Progenitor cell of endocrine pancreas (in vitro differentiated cells): ENCODE measurements at places on chromosomes 13 and 19. TPM values are rescaled to one million over a fixed set of nuclear protein-coding genes. Genes with fewer than 3 reads are reported as not detected.

DNA sequence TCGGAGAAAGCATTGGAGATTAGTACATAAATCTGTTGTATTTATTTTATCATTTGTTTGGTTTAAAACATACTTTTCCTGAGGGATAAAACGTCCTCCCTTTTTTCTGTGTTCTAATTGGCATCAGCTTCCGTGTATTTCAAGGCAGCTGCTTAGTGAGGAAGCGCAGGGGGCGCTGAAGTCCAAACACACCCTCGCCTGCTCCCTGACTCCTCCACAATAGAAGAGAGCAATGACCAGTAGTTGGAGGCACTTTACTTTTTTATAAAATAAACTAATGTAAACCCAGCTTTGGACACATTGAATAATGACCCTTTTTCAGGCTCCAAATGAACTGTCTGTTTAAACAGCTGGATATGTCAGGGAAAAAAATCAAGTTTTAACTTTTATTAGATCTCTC lies 79.9 kb downstream of the RNASEH2B start:
- H3K4me1 ChIP-seq, result peaks cover 17% of the 10 kb centered on the region
- peaks cover 3% of the 10 kb centered on the region for H3K36me3 ChIP-seq
- H3K4me3 ChIP-seq, result no peak overlapping the region
- DNase-seq, result no peak

WTIP gene
- 23.1 and 24.4 TPM in 2 replicates for total RNA-seq

LIM2 gene
- not detected in 2 replicates for total RNA-seq

DNA sequence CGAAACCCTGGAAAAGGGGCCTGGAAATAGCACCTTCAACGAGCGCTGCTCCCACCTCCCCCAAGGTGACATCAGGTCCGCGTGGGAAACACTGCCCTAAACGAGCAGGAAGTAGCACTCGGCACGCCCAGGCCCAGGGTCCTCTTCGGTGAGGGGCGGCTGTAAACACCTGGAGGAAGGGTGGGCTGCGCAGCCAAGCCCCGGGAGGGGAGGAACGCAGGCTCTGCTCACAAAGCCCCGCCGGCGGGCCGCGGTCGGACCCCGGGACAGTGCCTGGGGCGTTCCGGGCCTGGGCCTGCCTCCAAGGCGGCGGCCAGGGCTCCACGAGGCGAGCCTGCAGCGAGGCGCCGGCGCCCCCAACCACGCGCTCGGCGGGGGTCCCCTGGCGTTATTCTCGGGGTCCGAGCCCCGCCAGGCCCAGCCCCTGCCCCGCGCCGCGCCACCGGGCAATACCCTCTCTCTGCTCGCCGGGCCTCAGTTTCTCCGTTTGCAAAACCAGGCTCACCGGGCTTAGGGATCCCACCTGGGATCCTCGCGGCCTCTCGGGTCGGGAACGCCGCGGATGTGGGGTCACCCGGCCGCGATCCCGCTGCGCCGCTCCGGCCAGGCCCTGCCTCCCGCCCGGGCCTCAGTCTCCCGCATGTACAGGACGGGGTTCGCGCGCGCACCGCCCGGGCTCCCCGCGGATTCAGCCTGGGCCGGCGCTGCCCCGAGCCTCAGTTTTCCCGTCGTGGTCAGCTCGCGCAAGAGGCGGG lies 630 bp downstream of the RNF126 start:
- H3K27ac ChIP-seq, result peak overlapping the region; percentile 92
- peaks cover 18% of the 10 kb centered on the region for H3K4me1 ChIP-seq
- no peak for DNase-seq
- H3K27me3 ChIP-seq, result no peaks in the 10 kb centered on the region
- H3K36me3 ChIP-seq, result no peaks in the 10 kb centered on the region

ZNF490 gene
- 12.7 and 15.1 TPM in 2 replicates for total RNA-seq

- no peaks in the 10 kb centered on the region for H3K27me3 ChIP-seq
- peaks cover 9% of the 10 kb centered on the region for H3K4me1 ChIP-seq
- H3K36me3 ChIP-seq, result peaks cover 28% of the 10 kb centered on the region
- H3K4me3 ChIP-seq, result no peak overlapping the region
- DNase-seq, result no peak
Observed at GRCh38 chr13:79340490-79340889, 65.6 kb downstream of the RBM26 start.

GRCh38 chr19:17841810-17842662 lies 5.7 kb downstream of the JAK3 start:
- no peak overlapping the region for H3K27ac ChIP-seq
- no peaks in the 10 kb centered on the region for H3K36me3 ChIP-seq
- H3K27me3 ChIP-seq, result peaks cover 64% of the 10 kb centered on the region

- no peak overlapping the region for H3K27ac ChIP-seq
- no peaks in the 10 kb centered on the region for H3K27me3 ChIP-seq
- no peak overlapping the region for H3K4me3 ChIP-seq
- peaks cover 19% of the 10 kb centered on the region for H3K36me3 ChIP-seq
- no peak for DNase-seq
- no peaks in the 10 kb centered on the region for H3K4me1 ChIP-seq
Observed at GRCh38 chr19:17575871-17576757, 20.7 kb downstream of the COLGALT1 start.

SIGLEC5 gene
- not detected in 2 replicates for total RNA-seq

- no peaks in the 10 kb centered on the region for H3K27me3 ChIP-seq
- no peak overlapping the region for H3K4me3 ChIP-seq
- peaks cover 8% of the 10 kb centered on the region for H3K4me1 ChIP-seq
- DNase-seq, result no peak
- no peak overlapping the region for H3K27ac ChIP-seq
Observed at GRCh38 chr13:38180670-38181069, 169.0 kb upstream of the UFM1 start.

GRCh38 chr19:52691215-52691610 lies 43.6 kb downstream of the ZNF611 start:
- peak overlapping the region; percentile 95 for H3K4me3 ChIP-seq
- H3K27ac ChIP-seq, result peak overlapping the region; percentile 92
- peaks cover 5% of the 10 kb centered on the region for H3K36me3 ChIP-seq
- peaks cover 27% of the 10 kb centered on the region for H3K4me1 ChIP-seq
- DNase-seq, result no peak

GRCh38 chr19:38004186-38004520 lies 97.1 kb downstream of the SIPA1L3 start:
- peaks cover 8% of the 10 kb centered on the region for H3K36me3 ChIP-seq
- H3K27ac ChIP-seq, result no peak overlapping the region
- H3K27me3 ChIP-seq, result no peaks in the 10 kb centered on the region
- peaks cover 13% of the 10 kb centered on the region for H3K4me1 ChIP-seq
- no peak overlapping the region for H3K4me3 ChIP-seq

MAMSTR gene
- 2.0 and 2.1 TPM in 2 replicates for total RNA-seq

DNA sequence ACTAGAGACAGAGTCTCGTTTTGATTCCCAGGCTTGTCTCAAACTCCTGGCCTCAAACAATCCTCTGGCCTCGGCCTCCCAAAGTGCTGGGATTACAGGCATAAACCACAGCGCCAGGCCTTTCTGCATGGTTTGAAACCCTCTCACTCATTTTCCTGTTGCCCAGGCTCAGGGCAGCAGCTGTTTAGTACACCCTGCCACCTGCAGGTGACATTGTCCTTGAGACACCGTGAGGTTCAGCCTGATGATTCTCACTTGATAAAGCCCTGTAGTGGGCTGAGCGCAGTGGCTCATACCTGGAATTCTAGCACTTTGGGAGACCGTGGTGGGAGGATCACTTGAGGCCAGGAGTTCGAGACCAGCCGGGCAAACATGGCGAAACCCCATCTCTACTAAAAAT lies 12.5 kb downstream of the IL12RB1 start:
- no peak overlapping the region for H3K27ac ChIP-seq
- H3K36me3 ChIP-seq, result no peaks in the 10 kb centered on the region
- no peak for DNase-seq
- H3K4me3 ChIP-seq, result no peak overlapping the region
- H3K4me1 ChIP-seq, result no peaks in the 10 kb centered on the region

DNA sequence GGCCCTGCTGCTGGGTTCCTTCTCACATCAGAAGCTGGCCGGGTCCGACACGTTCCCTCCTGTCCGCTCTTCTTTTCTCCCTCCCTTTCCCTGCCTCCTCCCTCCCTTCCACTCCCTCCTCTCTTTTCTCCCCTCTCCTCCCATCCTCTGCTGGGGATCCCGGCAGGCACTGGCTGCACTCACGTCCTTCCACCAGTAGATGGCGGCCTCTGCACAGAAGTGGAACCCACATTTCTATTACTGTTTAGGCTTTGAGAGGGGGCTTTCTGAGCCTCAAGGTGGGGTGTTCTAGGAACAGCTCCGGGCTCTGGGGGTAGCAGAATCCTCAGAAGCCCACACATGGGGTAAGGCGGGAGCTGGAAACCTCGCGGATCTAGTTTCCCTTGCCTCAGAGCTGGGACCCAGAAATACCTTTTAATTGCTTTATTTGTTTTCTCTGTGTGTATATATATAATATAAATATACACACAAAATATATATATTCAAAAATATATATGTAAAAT lies 294.2 kb downstream of the ZNF536 start:
- H3K27ac ChIP-seq, result no peak overlapping the region
- H3K36me3 ChIP-seq, result no peaks in the 10 kb centered on the region
- peaks cover 25% of the 10 kb centered on the region for H3K27me3 ChIP-seq
- peaks cover 17% of the 10 kb centered on the region for H3K4me1 ChIP-seq
- DNase-seq, result peak; percentile 60

DNA sequence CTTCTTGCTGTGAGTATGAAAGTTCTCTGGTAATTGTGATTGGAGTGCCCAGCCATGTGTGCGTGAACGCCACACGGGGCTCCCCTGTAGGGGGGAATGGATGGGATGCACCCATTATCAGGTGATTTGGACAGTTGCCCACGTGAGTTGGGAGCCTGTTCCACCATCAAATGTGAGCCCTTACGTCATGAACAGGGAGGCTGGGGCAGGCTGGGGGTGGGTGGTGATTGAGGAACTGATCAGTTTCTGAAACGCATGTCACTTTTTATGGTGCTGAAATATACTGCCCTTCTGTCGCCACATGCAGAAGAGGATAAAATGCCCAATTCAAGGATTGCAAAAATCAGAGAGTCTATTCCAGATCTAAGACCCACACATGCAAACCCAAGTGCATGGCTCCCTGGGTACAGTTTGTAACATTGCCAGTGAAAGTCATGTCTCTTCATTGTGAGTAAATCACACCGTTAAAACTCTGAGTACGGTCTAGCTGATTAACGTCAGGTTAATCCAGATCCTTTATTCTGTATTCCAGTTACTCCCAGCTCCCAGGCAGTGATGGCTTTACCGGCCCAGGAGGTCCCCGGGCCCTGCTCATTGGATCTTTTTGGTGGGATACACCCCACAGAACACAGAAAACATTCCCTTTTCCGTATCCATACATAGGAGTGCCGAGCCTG lies 90.2 kb downstream of the RAB20 start:
- no peaks in the 10 kb centered on the region for H3K27me3 ChIP-seq
- H3K36me3 ChIP-seq, result peaks cover 17% of the 10 kb centered on the region
- H3K4me3 ChIP-seq, result no peak overlapping the region
- H3K4me1 ChIP-seq, result no peaks in the 10 kb centered on the region

DNA sequence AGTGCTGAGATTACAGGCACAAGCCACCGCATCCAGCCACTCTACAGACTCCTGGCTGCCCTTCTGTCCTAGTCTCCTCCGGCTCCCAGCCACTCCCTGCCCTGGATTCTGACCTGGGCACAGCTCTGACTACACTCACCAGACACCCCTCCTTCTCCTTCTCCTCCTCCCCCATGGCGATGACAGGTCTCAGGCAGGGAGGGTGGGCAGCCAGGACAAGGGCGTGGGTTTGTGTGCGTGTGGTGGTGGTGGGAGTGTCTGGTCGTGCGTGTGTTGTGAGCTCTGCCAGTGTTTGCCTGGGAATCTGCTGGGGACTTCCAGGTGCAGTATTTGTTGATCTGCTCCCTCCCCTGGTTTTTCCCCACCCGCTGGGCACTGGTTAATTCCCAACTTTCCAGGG lies 3.0 kb upstream of the NCCRP1 start:
- H3K27me3 ChIP-seq, result peaks cover 43% of the 10 kb centered on the region
- DNase-seq, result no peak
- peak overlapping the region; percentile 73 for H3K27ac ChIP-seq
- H3K4me1 ChIP-seq, result peaks cover 22% of the 10 kb centered on the region

DNA sequence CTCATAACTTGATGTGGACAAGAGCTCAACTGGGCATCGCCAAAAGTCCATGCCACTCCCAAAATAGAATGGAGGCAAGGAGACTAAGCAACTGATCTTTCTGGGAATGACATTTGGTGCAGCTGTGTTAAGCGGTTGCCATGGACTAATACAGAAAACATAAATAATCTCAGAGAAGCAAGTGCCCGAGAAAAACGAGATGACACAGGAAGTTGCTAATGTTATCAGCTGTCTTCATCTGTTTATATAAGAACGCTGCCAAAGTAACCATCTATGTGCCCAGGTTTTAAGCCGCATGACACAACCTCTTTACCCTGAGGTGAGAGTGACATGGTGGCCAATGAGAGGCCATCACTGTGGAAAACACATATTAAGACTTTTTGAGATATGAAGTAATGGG lies 54.9 kb upstream of the SACS start:
- peaks cover 1% of the 10 kb centered on the region for H3K36me3 ChIP-seq
- no peak overlapping the region for H3K27ac ChIP-seq
- H3K27me3 ChIP-seq, result no peaks in the 10 kb centered on the region
- H3K4me1 ChIP-seq, result no peaks in the 10 kb centered on the region
